GM12892 (cell line): ENCODE measurements at places on chromosomes 12 and 14.
A peak's percentile ranks its signal among the peaks of the same experiment; 100 is the strongest.

- no peak for DNase-seq
Measured at GRCh38 chr14:85463512-85463911, 66.4 kb upstream of the FLRT2 start.

DNA sequence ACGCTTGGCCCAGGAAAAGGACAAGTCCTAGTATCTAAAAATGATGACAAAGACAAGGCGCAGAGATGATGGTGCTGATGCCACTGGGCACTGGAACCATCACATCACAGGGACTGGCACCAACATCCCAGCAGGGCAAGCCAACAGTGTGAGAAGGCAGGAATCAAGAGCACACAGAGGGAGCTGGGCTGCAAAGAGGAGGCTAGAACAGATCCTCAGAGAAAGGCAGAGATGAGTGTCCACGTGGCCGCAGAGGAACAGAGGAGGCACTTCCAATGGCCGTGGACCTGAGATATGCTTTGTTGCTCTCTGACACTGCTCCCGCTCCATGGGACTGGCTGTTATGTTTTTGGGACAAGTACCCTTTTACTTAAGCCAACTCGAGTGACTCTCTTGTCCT lies 17.9 kb downstream of the FOXN3 start:
- no peak for DNase-seq

- DNase-seq, result peak; percentile 13
Measured at GRCh38 chr14:100738704-100739131, 12.0 kb downstream of the DLK1 start.

DNA sequence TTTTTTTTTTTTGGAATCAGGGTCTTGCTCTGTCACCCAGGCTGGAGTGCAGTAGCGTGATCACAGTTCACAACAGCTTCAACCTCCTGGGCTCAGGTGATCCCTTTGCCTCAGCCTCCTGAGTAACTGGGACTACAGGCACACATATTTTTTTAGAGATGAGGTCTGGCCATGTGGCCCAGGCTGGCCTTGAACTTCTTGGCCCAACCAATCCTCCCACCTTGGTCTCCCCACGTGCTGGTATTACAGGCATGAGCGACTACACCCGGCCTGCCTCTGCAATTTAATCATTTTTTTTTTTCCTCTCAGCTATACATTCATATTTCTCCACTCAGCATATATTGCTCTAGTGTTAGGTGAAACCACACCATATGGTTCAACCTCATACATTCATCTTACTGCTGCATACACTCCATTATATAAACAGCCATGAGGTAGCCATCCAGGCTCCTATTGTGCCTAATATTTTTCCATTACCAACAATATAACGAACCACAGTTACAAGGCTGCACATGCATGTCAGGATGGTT lies 7.1 kb downstream of the STX2 start:
- no peak for DNase-seq

GRCh38 chr12:70609739-70610491 lies 27.3 kb downstream of the PTPRB start:
- no peak for DNase-seq

- DNase-seq, result peak; percentile 27
Measured at GRCh38 chr12:10153271-10154144, 18.4 kb downstream of the OLR1 start.

- DNase-seq, result no peak
Measured at GRCh38 chr12:50614167-50614759, 109.5 kb downstream of the DIP2B start.
